Thoracic aorta (tissue), 2 donors: ENCODE measurements at places on chromosomes 4 and X.

- DNase-seq, result no peak
Observed at GRCh38 chrX:7606039-7606652, 236.8 kb upstream of the VCX start.

- no peak for DNase-seq
Observed at GRCh38 chr4:121655320-121656268, 41.2 kb downstream of the ANXA5 start.

DNA sequence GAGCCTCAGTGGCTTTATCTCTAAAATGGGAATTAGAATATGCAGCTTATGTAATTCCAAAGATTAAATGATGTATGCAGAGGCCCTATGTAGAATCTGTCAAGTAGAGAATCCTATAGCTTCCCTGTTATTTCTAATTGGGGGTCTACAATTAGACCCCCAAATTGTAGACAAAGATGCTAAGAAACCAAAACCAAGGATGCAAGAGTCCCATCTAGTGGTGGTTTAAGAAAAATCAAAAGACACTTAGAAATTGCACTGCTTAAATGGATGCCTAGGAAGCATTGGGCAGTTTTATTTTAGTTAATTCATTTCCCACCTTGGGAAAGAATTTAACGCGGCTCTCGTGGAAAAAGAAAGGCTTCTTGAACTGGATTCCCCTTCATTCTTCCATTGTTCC lies 115.2 kb downstream of the GABRA2 start:
- DNase-seq, result no peak

DNA sequence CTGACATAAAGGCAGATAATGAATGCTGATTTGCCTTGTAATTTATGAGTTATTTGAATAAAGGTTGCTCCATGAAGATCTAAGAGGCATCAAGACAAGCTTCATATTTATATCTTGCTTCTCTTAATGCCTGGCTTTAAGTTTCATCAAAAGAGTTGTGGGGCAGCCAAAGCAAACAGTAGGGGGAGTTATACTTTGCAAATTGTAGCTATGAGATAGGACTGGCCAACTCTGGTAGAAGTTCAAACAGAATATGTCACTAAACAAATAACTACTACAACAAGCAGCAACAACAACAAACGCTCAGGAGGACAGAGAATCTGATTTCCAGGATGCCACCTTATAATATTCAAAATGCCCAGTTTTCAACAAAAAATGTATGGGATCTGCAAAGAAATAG lies 69.1 kb upstream of the PLAC1 start:
- no peak for DNase-seq

DNA sequence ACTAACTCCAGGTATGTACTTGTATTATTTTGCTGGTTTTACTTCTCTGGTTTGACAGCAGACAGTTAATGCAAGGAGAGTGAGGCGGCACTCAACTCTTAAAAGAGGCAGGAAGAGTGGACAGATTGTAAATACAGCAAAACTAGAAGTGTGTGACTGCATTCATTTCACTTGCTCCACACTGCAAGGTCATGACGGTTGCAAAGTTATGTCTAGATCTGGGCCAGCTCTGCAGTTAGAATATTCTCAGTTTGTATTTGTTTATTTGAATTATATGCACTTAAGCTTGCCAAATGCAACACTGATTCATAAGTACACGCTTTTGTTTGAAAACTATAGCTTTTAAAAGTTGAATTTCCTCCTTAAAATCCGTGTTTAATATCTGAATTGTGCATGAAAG lies 148.9 kb downstream of the STIM2 start:
- no peak for DNase-seq

DNA sequence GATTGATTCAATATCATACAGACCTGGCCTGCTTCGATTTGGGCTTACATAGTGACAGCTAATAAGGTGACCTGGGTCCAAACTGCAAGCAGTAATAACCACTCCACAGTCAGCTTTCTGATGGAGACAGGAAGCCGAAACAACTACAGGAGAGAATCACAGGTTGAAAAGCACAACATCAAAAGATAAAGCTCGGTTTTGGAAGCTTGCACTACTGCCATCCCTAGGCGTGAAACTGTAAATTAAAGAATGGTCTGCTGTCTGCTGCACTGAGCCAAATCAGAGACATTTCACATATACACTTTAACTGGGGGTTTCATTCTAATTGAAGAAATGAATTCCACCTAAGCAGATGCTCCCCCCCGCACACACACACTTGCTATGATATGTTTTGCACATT lies 116.3 kb downstream of the DHX15 start:
- DNase-seq, result no peak

GRCh38 chrX:63526863-63527262 lies 175.7 kb upstream of the SPIN4 start:
- DNase-seq, result no peak

GRCh38 chr4:84995386-84995785 lies 28.9 kb upstream of the WDFY3 start:
- DNase-seq, result no peak

DNA sequence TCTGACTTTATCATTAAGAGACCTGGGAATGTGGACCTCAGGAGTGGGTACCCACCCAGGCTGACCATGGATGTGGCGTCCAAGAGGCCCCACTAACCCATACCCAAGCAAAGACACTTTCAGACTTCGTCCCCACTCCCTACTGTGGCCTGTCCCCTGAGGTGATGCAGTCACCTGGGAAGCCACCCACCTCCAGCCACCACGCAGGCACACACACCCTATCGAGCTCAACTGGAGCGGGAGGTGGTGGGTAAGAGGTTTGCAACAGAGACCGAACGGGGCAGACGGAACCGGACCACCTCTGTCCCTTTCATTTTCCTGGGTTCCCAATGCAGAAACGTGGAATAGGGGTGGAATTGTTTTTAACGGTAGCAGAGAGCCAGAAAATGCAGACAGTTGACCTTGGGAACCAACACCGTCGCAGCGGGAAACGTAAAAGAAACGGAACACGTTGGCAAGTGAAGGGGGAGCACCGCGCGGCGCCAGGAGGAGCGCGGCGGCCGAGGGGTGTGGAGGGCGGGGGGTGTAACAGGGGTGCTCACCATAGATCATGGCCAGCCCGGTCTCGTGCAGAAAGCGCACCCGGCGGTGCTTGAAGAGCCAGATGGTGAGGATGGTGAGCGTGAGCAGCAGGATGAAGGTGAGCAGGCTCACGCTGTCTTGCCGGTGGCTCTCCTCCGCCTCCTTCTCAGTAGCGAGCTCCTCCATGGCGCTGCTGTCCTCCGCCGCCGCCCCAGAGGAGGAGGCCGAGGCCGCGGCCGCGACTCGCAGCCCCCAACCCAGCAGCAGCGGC lies 559 bp downstream of the SLC9A7 start:
- no peak for DNase-seq

GRCh38 chr4:91171217-91171616 lies 1044.0 kb downstream of the CCSER1 start:
- no peak for DNase-seq

GRCh38 chr4:132001542-132001941 lies 1147.6 kb upstream of the PCDH10 start:
- no peak for DNase-seq

GRCh38 chrX:1323315-1323714 lies 13.3 kb upstream of the IL3RA start:
- no peak for DNase-seq

GRCh38 chr4:150986085-150986484 lies 29.0 kb downstream of the LRBA start:
- DNase-seq, result no peak

DNA sequence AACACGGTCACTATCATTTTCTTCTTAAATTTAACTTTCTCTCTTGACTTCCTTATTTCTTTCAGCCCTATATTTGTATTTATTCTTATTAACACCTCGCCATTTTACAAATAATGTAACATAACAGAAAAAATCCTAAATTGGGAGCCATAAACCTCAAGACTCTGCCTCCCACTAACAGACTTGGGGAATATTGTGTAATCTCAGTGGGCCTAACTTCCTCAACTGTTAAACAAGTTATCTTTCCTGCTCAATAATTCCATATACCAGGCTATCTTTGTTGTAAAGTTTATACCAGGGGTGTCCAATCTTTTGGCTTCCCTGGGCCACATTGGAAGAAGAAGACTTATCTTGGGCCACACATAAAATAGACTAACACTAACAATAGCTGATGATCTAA lies 26.2 kb downstream of the PRSS12 start:
- DNase-seq, result no peak

GRCh38 chr4:38166082-38166481 lies 205.9 kb downstream of the PTTG2 start:
- DNase-seq, result no peak

GRCh38 chrX:88355252-88355651 lies 391.8 kb upstream of the CPXCR1 start:
- no peak for DNase-seq

DNA sequence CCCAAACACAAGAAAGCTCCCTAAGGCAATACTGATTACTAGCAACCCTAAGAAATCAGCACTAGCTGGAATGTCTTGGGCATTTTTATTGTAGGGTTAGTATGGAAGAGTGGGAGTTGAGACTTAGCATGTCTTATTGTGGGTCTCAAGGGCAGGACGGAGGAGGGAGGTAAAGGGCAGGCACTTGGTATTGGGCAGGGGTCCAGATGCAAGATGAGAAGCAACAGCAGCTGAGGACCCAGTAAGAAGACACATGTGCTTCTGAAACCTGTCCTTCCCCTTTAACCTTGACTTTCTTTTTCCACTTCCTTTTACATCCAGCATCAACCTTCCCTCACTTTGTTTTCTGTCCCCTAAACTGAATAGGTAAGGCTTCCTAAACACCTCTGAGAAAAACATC lies 37.4 kb downstream of the LARP7 start:
- no peak for DNase-seq

DNA sequence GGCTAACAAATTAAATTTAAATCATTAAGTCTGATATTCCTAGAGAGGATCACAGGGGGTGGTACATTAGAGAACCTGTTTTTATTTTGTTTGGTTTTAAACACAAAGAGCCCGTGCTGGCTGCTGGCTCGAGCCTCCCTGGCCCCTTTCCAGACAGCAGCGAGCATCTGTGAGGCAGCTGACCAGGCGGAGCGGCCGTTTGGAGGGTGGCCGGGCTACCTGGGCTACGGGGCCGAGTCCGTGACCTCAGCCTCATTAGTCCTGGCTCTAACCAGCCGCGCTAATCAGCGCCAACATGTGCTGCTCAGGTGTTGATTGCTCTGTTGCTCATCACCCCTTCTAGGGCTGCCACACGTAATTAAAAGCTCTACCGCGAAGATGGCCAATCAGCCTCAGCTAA lies 35.3 kb downstream of the DCTD start:
- DNase-seq, result no peak

GRCh38 chrX:136574548-136574947 lies 42.5 kb downstream of the VGLL1 start:
- DNase-seq, result no peak

DNA sequence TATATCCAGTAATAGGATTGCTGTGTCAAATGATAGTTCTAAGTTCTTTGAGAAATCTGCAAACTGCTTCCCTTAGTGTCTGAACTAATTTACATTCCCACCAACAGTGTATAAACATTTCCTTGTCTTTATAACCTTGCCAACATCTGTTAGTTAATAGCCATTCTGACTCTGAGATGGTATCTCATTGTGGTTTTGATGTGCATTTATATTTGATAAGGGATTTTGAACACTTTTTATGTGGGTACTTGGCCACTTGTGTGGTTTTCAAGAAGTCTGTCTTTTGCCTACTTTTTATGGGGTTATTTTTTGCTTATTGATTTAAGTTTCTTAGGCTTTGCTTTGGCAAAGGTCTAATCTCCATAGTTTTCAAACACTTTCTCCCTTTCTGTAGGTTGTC lies 189.9 kb upstream of the CXCL13 start:
- no peak for DNase-seq

GRCh38 chr4:173288296-173288695 lies 45.9 kb downstream of the HMGB2 start:
- peak; percentile 36 for DNase-seq

DNA sequence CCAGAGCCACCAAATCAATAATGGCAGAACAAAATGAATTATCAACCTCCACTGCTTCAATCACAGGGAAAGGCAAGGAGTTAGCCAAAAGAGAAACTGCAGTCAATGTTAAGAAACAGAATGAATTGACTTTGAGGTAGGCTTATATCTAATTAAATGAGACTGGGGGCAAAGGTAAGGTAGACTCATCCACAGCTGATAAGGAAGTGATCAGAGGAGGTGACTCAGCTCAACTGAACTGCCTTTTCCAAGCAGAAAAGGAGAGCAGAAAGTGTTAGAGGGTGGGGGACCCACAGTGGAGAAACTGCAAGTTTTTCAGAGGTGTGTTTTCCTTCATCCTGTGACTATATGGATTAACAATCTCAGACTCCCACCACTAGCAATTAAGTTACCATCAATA lies 345.8 kb upstream of the PPARGC1A start:
- no peak for DNase-seq

DNA sequence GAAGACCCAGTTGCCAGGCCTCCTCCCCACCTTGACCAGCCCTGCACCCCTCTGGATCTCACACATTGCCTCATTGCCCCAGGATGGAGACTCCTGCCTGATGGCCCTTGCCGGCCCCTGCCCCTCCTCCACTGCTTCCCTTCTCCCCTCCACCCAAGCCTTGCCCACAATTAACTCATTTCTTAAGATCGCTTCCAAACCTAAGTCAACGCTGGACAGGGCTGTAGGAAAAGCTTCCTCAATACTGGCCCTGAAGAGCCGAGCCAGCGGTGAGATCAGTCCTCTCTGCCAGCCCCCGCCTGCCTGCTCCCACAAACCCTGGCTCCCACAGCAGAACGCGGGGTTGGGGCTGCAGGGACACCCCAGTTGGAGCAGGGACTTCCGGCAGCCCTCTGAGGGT lies 7.5 kb upstream of the HAUS7 start:
- DNase-seq, result no peak

GRCh38 chrX:30144971-30145731 lies 70.2 kb upstream of the MAGEB2 start:
- DNase-seq, result no peak

- DNase-seq, result no peak
Observed at GRCh38 chr4:85571008-85571407, 96.1 kb downstream of the ARHGAP24 start.

DNA sequence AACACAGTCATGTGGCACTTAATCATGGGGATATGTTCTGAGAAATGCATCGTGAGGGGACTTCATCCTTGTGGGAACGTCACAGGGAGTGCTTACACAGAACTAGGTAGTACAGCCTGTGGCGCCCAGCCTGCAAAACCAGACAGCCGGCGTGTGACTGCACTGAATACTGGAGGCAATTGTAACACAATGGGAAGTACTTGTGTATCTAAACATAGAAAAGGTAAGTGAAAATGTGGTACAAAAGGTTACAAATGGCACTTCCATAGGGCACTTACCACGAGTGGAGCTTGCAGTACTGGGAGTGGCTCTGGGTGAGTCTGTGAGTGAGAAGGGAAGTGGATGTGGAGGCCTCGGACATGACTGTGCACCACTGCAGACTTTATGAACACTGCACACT lies 5.2 kb downstream of the TLR3 start:
- DNase-seq, result no peak
